Activated naive CD4-positive, alpha-beta T cell treated with anti-CD3 and anti-CD28 coated beads, Interleukin-2, amount 50 U/mL, for 72 hours (primary cell): ENCODE measurements at places on chromosomes 6 and 20.

DNA sequence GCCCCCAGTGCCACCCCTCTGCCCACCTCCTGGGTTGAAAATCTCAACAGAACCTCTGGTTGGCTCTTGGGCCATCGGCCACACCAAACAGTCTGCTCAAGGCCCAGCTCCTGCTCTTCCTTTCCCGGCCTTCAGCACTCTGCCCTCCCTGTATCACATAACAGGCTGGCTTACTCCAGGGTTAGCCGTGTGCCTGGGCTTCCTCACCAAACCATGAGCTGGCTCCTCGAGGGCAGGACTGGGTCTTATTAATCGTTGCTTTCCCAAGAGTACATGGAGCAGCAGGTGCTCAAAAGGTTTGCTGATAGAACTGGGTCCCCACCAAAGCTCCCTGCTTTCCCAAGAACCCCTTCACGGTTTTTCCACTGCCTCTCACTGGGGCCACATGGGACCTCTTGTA is 12.7 kb upstream of the FAM83C start:
- no peak for DNase-seq

DNA sequence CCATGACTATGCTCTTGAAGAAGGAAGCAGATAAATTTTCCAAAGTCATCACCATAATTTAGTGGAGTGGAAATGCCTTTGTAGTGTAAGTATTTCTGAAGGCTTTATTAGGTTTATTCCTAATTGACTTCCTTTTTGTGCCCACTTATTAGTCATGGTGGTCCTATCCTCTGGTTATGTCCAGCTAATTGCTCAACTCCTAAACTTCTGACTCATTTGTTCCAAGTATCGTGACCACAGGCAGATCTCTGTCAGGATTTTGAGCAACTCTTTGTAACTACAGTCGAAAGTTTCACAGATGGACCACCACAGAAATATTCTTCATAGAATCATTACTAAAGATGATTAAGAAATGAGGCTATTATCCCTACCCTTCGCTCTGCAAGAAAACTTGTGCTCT is 315.6 kb upstream of the PTCHD4 start:
- no peak for DNase-seq

- DNase-seq = peak; percentile 13
Measured at GRCh38 chr6:160733050-160733646, 31.1 kb downstream of the PLG start.

GRCh38 chr6:153401751-153402150 is 270.7 kb upstream of the RGS17 start:
- DNase-seq = no peak

- DNase-seq = no peak
Measured at GRCh38 chr6:143441010-143441409, 9.5 kb downstream of the ADAT2 start.

GRCh38 chr6:17021539-17021889 is 80.3 kb upstream of the STMND1 start:
- DNase-seq = no peak

DNA sequence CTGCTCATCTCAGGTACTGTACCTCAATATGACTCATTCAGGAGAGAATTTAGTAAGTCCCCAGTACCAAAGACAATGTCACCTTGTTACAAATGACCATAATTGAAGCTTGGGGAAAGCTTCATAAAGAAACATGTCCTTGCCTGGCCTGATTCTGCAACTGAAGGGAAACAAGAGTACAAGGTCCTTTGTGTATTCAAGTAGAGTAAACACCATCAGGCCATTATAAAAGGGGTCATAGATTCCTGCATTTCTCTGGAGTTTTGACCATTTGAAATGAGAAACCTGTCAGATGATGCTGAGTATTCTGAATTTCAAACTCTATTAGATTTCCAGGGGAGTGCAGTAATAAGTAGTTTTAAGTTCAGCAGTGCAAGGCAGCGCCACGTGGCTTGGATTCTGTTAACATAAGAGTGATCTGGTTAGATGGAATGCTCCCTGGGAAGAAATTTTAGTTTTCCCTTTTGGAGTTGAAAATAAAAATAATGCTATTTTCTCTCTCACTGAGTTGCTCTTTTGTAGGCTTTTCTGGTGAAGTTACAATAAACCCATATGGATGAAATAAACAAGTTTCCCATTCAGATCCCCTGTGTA is 1054.3 kb downstream of the EPHA7 start:
- DNase-seq = no peak

DNA sequence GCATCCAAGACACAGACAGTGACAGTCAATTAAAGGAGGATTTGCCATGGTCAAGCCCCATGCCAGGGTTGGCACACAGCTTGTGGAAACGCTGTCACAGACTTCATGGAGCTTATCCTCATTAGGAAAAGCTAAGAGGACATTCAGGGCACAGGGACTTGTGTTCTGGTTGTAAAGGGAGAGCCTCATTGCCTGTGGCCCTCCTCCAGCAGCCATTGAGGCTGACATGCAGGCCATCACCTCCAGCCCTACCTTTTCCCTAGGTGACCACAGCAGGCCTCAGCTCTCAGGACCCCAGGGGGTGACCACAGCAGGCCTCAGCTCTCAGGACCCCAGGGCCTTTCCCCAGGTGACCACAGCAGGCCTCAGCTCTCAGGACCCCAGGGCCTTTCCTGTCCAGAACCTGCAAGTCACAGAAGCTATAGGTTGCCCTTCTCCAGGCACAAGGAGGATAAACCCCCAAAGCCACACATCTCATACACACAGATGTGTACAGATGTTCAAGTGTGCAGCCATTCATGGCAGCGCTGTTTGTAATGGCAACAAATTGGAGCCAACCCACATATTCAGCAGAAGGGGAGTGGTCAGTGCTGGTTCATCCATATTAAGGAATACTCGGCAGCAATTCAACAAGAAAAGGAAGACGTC is 26.1 kb downstream of the DUSP22 start:
- DNase-seq = no peak

DNA sequence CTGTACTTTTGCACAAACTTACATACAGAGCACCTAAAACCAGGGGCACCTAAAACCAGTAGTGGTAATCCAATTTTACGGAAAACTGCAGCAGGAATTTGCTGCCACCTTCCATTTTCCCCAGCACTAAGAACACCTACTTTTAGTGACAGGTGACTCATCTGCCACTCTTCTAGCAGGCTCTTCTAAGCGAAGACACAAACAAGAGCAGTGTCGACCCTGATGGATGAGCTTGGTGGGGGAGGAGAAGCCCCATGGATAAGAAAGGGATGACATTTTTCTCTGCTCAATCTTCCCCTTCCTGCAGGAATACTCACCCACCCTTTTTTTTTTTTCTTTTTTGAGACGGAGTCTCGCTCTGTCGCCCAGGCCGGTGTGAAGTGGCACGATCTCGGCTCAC is 116.9 kb downstream of the GMPR start:
- no peak for DNase-seq

GRCh38 chr6:117733341-117733740 is 58.1 kb downstream of the NUS1 start:
- DNase-seq = no peak

DNA sequence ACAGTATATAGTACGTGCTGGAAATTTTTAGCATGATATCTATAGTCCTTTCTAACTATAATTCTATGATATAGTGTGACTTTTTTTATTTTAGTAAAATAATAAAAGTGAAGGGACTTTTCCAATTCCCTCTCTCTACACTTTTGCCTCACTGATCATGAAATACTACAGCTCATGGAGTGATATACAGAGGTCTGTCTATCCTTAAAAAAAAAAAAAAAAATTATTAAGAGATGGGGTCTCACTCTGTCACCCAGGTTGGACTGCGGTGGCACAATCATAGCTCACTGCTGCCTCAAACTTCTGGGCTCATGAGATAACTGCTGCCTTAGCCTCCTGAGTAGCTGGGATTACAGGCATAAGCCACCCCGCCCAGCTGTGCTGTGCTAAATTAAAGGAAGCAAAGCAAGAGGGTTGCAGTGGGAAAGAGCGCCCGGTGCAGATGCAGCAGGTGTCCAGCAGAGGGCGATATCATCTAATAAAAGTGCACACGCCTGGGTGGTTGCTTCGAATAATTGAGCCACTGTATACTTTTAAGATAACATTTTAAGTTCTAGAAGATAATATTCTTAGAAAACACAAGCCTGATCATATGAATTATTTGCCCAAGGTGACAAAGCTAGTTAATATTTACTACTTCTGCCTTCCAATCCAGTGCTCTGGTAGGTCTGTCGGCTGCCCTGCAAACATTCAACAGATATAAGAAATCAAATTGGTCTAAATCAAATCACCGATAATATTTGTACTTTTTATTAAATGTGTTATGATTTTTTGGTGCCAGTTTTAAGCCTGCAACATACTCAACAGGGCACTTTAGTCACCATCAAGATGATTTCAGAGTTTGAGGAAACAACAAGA is 94.9 kb upstream of the NT5E start:
- DNase-seq = peak; percentile 65

GRCh38 chr6:1103021-1103420 is 208.9 kb upstream of the FOXQ1 start:
- no peak for DNase-seq

GRCh38 chr6:106025655-106026054 is 60.5 kb upstream of the PRDM1 start:
- no peak for DNase-seq

DNA sequence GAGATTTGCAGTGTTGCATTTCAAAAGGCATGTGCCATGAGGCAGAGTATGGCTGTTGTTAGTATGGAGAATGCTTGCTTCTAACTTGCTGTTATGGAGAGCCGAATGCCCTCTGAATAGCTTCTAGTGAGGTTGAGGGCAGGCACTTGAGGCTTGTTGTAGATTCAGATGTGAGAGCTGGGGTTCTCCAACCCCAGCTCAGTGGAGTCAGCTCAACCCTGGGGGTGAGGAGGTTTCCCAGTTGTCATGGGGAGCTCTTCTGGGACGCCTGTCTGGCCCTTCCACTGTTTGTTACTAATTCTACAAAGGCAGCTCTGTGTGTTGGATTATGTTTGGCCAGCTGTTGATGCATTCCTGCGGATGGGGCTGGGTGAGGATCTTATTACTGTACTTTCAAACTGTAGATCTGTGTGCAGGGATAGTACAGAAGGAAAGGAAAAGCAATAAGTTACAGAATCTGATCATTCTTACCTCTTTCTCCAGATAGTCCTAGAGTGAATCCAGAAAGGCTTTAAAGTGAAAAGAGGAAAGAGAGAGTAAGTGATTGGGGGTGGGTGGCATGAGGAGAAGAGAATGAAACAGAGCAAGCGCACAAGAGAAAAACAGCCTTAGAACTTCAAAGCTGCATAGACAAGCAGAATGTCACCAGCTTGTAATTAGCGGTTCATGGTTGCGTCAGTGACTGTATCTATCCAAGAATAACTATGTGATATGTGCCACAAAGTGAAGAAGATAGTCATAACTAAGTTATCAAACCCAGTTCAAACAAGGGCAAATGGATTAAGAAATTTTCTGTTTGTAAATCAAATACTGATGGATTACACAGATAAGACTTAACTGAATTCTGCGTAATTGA is 148.7 kb downstream of the PRL start:
- no peak for DNase-seq

- no peak for DNase-seq
Measured at GRCh38 chr6:167211295-167211648, 53.5 kb upstream of the GPR31 start.

- DNase-seq = no peak
Measured at GRCh38 chr6:135423649-135424128, 73.9 kb downstream of the AHI1 start.

DNA sequence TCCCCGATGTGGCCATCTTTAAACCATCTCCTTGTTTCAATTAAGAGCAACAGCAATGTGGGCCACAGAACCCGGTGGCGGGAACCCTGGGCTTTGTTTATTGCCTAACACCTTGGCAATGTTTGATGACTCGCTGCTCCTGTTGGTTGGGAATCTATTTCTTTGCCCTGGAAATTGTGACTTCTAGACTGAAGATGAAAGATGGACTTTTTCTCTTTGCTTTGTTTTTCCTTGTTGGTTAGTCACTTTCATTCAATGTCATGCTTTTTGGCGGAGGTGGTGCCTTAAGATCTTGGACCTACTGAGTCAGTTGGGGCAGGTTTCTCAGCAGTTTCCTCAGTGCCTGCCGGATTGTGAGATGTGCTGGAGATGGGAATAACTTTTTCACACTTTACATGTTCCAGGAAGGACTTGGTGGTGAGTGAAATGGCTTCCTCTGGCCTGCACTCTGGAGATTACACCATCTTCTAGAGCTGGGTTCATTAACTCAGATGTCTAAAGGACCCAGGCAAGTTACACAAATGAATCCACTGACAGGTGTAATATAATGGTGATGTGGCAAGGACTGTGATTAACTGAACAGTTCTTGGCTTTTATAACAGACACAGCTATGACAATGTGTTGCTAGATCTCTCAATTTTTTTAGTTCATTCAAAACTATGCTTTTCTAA is 56.3 kb downstream of the TSHZ2 start:
- peak; percentile 61 for DNase-seq

GRCh38 chr20:44459271-44459670 is 16.4 kb upstream of the TTPAL start:
- no peak for DNase-seq

- no peak for DNase-seq
Measured at GRCh38 chr20:63950701-63951397, 5.4 kb downstream of the UCKL1 start.
